ENCODE measurements at places on chromosomes 2 and 18.

- peak; percentile 29 for DNase-seq
Observed at GRCh38 chr2:74290466-74291217, 52.6 kb downstream of the SLC4A5 start.

- no peak for DNase-seq
Observed at GRCh38 chr2:5188636-5189035, 503.5 kb upstream of the SOX11 start.

GRCh38 chr2:150859877-150860276 lies 372.4 kb upstream of the RND3 start:
- no peak for DNase-seq

DNA sequence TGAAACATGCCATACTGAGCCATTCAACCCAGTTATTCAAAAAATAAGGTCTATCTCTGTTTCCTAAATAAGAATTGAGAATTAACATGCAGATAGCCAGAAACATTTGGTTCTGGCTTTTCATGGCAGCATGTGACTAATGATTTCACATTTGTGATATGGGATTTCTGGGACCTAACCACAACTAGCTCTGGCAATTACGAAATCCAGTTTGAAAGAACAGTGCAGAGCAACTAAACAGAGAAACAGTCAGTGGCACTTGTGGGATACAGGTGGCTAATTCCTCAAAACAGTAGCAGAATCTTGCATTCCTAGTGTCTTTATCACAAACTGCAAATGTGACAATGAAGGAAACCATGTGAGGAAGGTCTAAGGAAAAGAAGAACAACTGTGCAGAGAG lies 637.8 kb upstream of the CHAC2 start:
- DNase-seq, result no peak

DNA sequence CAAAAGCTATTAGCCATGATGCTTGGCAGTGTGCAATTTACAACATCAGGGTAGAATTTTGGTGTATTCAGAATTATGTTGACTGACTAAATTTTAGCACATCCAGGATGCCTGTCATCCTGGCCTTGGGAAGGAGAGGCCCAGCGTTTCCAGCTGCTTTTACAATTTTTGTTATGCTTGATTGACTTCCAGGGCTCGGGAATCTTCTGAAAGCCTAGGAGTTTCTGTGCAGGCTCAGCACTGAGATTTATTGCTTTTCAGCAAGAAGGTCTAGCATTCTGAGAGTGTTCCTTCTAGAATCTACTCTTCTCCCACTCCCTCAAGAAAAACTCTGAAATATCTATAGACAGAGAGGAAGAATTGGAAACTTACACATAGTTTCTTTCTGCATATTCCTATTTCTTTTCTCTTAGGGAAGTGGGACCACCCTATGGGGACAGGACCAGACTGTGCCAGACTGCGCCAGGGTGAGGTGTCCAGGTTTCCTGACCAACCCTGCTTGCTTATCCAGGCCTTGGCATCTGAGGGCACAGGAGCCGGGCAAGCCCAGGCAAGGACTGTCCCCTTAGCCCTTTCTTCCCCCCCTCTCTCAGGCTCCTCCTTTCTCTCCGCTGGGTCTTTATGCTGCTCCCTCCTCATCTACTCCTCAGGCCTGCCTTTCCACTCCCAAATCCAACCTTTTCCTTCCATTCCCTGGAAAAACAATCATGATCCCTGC lies 26.9 kb downstream of the MAIP1 start:
- no peak for DNase-seq

- DNase-seq, result no peak
Observed at GRCh38 chr2:128284037-128284441, 34.6 kb downstream of the HS6ST1 start.

DNA sequence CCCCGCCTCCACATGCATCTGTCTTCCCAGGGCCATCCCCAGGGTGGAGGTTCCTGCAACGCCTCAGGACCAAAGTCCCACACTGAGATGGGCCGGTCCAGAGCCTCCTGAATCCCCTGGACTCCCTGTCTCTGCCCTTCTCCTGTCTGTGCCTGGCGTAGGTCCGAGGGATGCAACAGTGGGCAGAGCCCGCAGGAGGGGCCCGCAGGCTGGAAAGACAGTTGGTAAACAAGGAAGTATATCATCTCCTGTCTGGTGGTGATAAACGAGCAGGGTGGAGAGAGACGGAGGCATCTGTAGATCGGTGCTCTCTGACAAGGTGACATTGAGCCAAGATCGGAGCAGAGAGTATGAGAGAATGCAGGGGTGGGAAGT lies 72.6 kb upstream of the RAB6C start:
- DNase-seq, result no peak

DNA sequence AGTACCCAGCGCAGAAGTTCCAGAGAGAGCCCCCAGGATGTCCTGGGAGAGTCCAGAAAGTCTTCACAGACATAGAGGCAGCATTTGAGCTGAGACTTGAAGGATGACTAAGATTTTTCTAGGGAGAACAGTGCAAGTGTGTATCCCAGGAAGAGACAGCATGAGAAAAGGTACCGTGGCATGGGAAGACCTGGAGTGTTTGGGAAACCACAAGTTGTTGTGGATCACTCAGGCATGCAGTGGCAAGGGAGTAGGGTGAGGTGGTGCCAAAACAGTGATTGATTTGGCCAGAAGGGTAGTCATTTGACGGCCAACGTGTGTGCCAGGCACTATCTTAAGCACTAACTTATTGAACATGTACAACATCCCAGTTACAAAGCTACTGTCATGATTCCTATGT lies 24.5 kb upstream of the KCNK3 start:
- no peak for DNase-seq

- DNase-seq, result no peak
Observed at GRCh38 chr18:70621710-70622109, 332.9 kb downstream of the SOCS6 start.

DNA sequence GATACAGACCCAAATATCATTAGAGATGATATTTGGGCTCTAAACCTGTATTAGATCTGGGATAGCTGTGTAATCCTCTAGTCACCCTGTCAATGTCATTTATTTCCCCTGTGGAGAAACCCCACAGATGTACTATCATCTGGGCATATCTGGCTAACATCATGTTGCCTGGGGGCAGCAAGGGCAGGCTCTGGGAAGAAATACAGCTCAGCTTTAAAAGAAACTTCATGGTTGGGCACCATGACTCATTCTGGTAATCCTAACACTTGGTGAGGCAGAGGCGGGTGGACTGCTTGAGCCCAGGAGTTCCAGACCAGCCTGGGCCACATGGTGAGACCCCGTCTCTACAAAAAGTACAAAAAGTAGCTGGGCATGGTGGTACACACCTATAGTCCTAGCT lies 282.5 kb downstream of the SLC8A1 start:
- DNase-seq, result no peak

- DNase-seq, result no peak
Observed at GRCh38 chr2:131322209-131322608, 41.8 kb downstream of the RAB6D start.

DNA sequence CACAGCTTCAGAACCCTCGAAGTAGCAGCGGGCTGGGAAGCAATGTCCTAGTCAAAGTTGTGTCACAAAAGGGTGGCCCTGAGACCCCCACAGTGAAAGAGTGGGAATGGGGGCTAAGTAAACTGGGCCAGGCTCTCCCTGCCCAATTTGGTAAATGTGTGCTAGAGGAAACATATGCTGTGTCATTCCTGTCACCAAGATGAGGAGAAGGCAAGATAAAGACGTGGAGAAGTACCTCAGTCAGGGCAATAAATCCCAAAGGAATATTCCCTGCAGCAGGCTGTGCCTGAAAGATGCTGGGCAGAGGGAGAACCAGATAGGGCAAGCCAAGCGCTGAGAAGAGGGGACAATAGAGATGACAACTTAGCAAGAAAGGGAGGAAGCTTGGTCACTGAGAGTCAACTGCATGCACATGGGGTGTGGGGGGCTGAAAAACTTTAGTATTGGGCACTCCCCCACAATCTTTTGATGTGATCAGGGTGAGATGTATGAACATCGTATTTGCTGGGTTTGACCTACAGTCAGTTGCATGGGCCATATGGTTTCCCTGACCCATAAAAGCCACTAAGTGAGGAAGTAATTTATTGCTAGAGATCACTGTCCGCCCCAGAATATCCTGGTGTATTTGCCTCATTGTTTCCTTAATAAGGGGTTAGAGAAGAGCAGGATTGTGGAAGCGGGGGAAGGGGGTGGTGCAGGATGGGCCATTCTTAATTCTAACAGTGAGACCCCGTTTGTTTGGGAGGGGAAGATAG lies 49.9 kb upstream of the CXCR4 start:
- no peak for DNase-seq

- DNase-seq, result no peak
Observed at GRCh38 chr18:10289951-10290637, 164.3 kb upstream of the APCDD1 start.

GRCh38 chr2:63654959-63655358 lies 66.2 kb downstream of the MDH1 start:
- no peak for DNase-seq

GRCh38 chr2:8457699-8458502 lies 224.0 kb upstream of the ID2 start:
- no peak for DNase-seq

DNA sequence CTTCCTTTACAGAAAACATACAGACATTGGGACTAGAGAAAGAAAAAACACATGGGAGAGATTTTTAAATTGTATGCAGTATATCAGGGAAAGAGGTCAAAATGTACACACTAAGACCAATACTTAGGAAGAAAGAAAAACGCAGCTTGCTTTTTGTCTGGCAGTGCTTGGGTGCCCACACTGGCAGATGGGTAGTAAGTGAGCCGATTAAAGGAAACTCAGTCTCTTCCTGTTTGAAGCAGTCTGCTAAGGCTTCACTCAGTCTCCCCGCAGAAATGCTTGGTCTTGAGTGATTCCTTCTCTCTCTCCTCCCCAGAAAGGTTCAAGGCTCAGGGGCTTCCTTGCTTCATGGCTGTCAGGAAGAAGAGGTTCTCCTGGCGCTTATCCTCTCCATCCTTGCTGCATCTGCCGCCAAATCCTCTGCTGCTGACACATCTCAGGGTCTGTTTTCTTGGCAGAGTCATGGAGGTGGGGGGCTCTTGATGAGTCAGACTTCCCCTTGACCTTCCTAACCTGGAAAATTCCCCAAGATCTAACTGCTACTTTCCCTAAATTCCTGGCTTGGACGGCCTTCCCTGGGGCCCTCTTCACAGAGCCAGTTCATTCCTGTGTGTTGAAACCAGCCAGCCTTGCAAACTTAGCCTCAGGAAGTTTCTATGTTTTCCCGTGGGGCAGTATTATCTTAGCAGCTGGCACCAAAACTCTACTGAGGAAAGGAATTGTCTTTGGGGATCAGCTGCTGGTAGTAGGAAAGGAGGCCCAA lies 10.5 kb upstream of the TMSB10 start:
- no peak for DNase-seq

GRCh38 chr2:61463769-61464475 lies 7.0 kb downstream of the USP34 start:
- DNase-seq, result no peak

DNA sequence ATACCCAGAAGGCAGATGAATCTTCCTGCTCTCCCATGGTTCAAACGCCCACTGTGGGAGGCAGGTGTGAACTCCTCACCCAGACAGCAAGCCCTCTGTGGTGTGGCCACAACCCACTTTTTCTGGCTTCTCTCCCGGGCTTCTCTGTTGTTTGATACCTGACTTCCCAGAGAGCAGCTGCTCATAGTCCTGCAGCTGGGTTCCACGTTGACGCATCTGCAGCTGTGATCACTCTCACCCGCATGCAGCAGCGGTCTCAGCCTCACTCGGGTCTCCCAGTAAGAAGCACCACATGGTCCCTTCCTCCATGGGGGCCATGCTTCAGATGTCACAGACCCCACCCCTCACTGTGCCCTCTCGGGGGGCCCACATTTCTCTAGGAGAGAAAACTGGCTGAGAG lies 3.5 kb downstream of the ASPRV1 start:
- no peak for DNase-seq

- no peak for DNase-seq
Observed at GRCh38 chr2:10552220-10552870, 104.2 kb upstream of the ODC1 start.

GRCh38 chr2:240564561-240565332 lies 3.5 kb upstream of the RNPEPL1 start:
- DNase-seq, result peak; percentile 40

DNA sequence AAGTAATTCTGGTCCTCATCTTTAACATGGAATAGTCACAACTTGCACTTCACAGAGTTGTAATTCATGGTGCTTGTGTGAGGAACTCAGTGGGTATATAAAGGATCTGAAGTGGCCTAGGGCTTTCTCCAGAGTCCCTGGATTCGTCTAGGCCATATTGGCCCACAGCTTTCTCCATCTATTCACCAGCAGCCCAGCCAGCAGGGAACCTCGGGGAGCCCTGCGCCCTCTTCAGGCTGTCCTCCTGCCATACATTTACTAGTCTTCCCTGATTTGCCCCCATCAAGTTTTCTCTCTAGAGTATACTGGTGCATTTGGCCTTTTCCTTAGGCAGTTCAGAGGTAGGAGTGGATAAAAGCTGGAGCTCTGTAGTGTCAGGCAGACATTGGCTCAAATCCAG lies 278.3 kb downstream of the MYCN start:
- DNase-seq, result no peak

- DNase-seq, result no peak
Observed at GRCh38 chr2:51297488-51297887, 265.6 kb upstream of the NRXN1 start.
